ENCODE measurements at places on chromosomes 7 and 10. TPM values are rescaled to one million over a fixed set of nuclear protein-coding genes. Genes with fewer than 3 reads are reported as not detected.

- DNase-seq: no peak
These were observed 37.2 kb upstream of the TMEM273 start for GRCh38 chr10:49225218-49225876.

GRCh38 chr7:141073641-141074161, at the start of gene TMEM178B:
TSS of gene TMEM178B (plus strand) at chr7:141074064.
- DNase-seq: no peak

DNA sequence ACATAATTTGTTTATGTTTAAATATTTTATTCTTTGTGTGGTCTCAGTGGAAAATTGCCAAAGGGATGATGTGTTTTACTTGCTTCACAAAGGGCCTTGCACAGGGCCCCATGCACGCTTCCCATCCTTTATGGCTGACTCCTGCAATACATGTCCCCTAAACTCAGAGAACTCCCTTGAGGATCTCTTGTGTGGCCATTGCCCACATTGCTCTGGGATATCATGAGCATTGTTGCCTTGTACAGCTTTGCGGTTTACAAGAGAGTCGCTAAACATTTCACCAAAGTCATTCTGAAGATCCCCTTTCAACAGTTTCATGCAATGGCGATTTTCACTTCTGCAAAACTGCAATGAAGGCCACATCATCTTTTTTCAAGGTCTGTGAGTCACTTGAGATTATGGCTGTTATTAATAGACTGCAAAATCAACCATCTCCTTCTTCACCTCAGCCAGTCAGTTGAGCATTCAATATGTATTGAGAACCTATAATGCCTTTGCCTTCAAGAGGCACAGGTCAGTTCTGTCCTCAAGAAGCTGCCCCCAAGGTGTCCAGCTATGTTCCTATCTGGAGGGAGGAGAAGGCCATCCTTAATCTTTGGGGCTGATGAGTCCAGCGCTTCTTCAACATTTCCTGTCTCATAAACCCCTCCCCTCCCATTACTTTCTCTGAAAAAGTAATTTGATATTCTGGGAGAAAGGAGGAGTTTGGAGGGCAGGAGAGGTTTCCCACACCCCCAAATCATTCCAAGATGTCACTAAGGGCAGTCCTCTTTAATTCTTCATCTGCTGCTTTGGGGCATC, 108.1 kb downstream of the CCDC71L start:
- no peak for DNase-seq

DNA sequence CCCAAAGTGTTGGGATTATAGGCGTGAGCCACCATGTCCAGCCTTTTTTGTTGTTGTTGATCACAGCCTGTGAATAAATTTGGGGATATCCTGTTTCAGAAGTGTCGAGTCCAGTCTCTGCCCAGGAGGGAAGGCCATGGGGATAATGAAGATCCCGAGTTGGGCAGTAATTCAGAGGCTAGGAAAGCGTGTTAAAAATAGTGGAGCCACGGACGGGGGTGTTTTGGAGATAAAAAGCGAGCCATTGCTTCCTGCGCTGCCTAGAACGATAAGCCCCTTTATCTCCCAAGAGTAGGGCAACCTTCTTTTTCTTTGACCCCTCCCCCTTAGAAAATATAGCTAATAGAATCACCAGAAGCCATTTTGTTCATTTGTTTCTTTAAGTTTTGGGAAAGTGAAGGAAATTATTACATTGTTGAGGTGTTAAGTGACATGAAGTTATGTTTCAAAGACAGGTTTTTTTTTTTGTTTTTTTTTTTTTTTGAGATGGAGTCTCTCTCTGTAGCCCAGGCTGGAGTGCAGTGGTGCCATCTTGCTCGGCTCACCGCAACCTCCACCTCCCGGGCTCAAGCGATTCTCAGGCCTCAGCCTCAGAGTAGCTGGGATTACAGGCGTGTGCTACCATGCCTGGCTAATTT, 43.3 kb downstream of the IL15RA start:
- no peak for DNase-seq

- DNase-seq: no peak
These were observed 118.9 kb upstream of the NRP1 start for GRCh38 chr10:33453081-33454025.

DNA sequence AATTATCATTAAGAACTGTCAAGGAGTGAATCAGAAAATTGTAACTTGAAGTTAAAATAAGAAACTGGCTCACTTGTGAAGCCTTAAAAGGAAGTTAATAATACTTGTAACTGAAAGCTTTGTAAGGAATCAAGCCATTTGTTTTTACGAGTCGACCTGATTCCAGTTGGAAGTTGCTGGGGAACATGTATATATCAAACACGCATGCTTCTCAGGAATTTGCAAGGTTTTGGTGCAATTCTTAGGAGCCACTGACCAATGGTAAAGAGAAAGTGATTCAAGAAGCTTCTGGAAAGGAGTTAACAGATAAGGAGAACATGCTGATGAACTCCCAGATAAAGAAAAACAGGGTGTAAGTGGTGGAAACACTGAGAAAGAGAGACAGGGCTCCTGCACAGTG, 56.4 kb downstream of the ETV1 start:
- DNase-seq: no peak

DNA sequence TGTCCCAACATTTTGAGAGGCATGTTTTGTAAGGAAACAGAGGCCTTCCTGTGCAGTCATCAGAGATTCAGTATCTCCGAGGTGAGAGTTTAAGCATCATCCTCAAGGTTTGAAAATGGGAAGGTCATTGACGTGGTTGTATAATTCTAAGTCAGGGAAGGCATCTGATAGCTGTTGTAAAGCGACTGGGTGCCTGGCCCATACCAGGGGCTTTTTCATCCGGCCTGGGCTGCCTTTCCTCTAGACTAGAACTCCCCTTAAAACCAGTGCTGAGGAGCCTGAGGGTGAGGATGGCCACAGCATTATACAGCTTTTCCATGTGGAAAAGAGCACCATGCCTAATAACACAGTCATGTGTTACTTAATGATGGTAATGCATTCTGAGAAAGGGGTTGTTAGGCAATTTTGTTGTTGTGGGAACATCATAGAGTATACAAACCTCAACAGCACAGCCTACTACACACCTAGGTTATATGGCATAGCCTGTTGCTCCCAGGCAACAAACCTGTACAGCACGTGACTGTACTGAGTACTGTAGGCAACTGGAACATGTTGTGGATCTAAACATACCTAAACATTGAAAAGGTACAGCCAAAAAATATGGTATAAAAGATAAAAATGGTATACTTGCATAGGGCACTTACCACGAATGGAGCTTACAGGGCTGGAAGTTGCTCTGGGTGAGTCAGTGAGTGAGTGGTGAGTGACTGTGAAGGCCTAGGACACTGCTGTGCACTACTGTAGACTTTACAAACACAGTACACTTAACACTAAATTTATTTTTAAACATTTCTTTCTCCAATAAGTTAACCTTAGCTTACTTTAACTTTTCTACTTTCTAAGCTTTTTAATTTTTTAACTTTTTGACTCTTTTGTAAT, 13.5 kb upstream of the CACUL1 start:
- no peak for DNase-seq

DNA sequence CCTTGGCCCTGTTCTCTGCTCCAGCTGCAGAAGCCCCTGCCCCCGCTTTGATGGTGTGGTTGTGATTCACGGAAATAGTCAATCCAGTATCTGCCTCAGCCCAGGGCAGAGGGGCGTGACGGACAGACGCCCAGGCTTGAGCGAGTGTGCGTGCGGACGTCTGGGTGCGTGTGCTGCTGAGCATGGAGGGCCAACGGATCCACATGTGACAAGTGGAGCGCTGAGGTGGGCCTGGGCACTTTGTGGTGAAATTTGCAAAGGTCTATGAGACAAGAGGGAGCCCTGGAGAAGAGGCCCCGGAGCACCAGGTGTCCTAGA, 94.4 kb downstream of the WDR37 start:
- DNase-seq: no peak

- DNase-seq: no peak
These were observed 49.1 kb upstream of the OSBPL3 start for GRCh38 chr7:25029075-25029474.

DNA sequence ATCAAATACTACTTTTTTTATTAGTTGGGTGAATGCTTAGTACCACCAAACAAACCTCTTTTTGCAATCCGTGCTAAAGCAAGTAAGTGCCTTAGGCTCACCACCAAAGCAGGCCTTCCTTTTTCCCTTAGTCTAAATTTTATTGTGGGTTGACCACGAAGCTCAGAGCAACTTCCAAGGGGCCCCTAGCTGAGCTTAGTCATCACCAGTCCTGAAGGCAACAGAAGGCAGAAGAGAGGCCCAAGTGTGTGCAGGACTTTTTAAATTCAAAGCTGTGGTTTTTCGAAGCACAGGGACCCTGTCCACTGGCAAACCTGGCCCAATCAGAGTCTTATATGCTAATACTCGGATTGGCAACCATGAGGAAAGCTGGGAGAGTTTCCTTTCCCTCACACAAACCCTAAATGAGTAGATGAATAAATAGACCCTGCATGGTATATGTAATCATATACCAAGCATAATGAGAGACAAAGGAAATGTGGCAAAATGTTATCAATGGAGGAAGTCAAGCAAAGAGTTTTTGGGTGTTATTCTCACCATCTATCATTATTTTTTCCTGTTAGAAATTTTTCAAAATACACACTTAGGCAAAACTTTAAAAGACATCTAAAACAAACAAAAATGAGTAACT, 453.2 kb upstream of the GALNT17 start:
- no peak for DNase-seq

DNA sequence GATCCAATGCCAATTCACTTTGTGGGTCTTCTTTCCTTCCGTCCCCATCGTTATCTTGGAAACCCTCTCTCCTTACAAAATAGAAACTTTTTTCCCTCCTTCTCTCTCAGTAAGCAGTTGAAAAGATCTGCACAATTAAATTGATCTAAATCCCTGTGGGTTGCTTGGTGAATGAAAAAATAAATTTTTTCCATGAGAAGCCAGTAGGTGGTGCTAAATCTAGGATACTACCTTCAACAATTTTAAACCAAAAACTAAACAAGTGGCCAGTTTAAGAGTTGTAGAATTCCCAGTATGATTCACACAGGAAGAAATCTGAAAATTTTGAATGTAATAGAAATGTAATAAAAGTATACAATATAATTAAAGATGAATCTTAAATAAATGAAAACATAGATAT, 990.3 kb upstream of the ZNF722 start:
- no peak for DNase-seq

- DNase-seq: no peak
These were observed 82.9 kb downstream of the CDK14 start for GRCh38 chr7:90678986-90679385.

DNA sequence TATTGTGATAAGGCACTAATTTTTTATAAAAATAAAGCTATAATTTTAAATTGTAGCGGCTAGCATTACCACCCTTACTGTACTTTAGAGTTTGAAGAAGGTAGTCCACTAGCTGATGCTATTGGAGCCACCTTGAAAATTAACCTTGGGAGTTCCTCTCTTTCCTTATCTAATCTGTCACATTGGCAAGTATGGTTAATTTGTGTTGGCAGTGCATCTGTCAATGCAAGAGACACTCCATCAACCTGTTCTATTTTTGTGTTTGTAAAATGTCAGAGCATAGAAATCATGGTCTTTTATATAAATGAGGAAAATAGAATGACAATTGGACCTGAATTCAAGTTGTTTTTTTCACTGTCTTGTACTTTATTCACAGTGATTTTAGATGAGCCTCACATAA, 20.5 kb downstream of the GLCCI1 start:
- no peak for DNase-seq

The SCART1 gene
- total RNA-seq: 1.1 TPM

The JAKMIP3 gene
- total RNA-seq: 0.08 TPM

The ZNF273 gene
- total RNA-seq: 6.4 TPM

The AGR2 gene
- 1.2 TPM for total RNA-seq
